ENCODE measurements at places on chromosomes 16 and 17.

- DNase-seq = no peak
These were observed 20.5 kb downstream of the SLC7A6 start for GRCh38 chr16:68284847-68285246.

GRCh38 chr16:22260490-22260889, 36.7 kb upstream of the POLR3E start:
- DNase-seq = no peak

- DNase-seq = no peak
These were observed at the start of gene CENPT for GRCh38 chr16:67847064-67847861. TSS of gene CENPT (minus strand) at chr16:67847693. CDS start at chr16:67833859, 13,834 bp downstream.

- no peak for DNase-seq
These were observed 942 bp downstream of the KRT23 start for GRCh38 chr17:40936437-40936971.

DNA sequence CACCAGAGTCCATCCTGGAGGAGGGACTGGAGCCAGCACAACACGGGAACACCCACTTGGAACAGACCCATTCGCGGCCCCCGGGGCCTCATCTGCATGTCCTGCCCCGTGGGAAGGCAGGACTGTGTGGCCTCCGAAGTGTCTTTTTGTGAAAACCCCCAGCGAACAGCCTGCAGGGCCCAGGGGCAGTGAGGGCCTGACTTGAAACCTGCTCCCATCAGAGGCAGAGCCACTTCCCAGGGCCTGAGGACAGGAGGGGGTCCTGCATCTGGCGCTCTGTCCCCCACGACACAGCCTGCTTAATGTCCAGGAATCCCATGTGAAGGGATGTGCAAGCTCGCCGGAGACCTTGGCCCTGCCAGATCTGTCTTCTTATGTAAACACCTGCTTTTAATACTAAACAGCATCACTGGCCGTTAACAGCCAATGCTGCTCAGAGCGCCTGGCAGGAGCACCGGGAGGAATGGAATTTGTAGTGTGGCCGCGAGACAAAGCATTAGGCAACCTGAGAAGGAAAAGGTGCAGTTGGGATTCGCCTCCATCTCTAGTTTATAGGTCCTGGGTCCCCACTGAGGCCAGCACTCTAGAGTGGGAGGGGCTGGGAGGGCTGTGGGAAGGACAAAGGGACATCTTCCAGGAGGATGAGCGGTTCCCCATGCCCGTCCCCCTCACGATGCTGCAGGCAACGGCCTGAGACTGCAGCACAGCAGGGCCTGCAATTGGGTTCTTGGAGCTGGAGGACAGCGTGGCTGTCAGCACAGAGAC, 9.6 kb upstream of the EVPL start:
- DNase-seq = no peak

DNA sequence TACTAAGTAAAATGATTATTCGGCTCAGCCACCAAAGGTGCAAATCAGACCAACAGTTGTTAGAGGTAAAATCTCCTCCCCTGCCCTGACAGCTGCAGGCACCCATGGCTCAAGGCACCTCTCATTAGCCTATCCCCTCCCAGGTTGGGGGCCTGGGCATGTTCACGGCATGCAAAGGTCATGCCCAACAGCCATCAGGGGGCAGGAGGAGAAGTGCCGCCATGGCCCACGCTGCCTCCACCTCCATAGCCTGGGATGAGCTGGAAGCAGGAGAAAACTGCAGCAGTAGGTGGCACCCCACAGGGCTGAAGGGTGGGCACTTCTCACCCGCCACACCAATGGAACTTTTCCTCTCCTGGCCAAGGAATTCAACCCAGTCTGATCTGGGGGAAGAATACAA, 146.4 kb upstream of the COX10 start:
- DNase-seq = no peak

DNA sequence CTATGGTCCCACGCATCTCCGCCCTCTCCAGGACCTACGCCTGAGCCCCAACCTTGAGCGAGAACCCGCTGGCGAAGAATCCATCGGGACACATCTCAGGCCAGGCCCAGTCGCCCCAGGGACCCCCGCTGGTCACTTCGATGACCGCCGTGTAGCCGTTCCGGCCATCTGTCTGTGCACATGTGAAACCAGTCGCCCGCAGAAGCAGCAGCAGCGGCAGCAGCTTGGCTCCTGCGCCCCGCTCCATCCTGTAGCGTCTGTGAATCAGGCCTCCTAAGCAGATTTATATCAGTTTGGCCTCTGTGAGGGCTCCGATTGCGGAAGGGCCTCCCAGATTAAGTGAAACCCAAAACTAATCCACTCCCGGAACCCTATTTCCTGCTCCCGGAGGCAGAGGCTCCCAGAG, at the start of gene VMO1:
VMO1 (minus strand) TSS at position 259 of the 406 bp plus-strand sequence; CDS start at position 247, 12 bp downstream.
- no peak for DNase-seq

DNA sequence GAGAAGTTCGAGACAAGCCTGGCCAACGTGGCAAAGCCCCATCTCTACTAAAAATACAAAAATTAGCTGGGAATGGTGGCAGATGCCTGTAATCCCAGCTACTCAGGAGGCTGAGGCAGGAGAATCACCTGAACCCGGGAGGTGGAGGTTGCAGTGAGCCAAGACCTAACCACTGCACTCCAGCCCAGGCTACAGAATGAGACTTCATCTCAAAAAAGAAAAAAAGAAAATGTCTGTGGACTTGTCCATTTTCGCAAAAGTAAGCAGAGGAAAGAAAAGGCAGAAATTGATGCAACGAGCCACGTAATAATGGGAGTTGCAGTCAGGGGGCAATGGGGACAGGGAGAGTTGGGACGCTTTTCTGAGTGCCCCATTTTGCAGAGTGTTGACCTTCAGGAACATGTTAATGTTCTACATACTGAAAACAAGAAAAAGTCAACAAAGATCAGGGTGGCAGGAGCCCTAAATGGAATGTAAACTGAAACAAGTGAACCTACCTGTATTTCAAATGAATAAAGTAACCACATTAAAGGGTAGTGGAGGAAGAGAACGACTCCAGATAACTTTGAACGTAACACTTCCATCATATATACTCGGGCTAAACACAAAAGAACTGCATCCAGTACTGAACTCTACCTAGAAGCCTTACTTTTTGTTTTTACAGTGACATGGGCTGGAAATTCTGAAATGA, 76.4 kb downstream of the CNGB1 start:
- no peak for DNase-seq

- no peak for DNase-seq
These were observed 61.2 kb downstream of the USP32 start for GRCh38 chr17:60330731-60331130.

DNA sequence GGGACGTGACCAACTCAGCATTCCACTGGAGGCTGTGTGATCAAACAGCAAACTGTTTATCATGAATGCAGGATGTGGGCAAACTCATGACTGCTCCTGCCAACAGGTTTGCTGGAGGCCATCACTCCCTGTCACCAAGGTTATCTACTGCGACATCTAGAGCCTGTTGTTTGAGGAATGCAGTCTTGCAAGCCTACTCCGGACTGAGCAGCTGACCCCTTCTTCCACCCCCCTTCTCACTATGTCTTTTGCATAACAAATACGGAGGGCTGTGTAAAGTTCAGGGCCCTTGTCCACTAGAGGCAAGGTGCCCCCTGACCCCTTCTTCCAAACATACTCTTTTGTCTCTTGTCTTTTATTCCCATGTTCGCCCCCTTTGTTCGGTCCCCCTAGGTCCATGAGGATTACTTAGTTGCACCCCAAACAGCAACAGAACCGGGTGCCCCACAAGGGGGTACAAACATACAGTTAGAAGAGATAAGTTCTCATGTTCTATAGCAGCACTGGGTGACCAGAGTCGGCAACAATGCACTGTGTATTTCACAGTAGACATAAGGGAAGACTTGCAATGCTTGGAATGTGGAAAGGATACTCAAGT, 28.7 kb downstream of the MEAK7 start:
- DNase-seq = no peak

- no peak for DNase-seq
These were observed 6.1 kb downstream of the ABCC3 start for GRCh38 chr17:50640686-50641351.

DNA sequence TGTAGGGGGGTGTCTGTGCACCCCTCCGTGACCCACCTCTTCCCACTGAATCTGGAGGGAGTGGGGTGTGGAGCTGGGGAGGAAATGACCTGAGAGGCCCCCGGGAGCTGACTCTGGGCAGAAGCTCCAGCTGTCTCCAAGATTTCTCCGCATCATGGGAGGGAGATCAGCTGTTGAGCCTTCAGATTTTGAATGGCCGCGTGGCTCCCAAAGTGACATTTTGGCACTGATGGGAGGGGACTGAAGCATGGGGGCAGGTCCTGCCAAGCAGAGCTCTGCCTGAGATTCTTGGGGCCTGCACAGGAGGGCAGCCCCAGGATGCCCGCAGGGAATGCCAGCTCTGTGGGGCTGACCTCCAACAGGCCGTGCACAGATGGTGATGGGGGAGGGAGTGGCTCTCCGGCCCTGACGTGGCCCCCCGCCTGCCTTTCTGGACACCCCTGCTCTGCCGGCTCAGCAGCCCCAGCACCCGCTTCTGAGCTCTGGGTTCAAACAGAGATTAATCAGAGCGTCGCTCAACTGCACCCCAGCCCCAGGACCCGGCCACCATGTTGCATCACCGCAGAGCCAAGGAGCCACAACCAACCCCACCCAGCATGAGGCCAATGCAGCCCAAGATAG, 25.3 kb upstream of the UBE2I start:
- no peak for DNase-seq

Data from BJ (cell line).